Stimulated activated CD8-positive, alpha-beta memory T cell treated with anti-CD3 and anti-CD28 coated beads, Interleukin-7, amount 100 ng/mL, for 24 hours (primary cell): ENCODE measurements at places on chromosomes 1 and 21.

DNA sequence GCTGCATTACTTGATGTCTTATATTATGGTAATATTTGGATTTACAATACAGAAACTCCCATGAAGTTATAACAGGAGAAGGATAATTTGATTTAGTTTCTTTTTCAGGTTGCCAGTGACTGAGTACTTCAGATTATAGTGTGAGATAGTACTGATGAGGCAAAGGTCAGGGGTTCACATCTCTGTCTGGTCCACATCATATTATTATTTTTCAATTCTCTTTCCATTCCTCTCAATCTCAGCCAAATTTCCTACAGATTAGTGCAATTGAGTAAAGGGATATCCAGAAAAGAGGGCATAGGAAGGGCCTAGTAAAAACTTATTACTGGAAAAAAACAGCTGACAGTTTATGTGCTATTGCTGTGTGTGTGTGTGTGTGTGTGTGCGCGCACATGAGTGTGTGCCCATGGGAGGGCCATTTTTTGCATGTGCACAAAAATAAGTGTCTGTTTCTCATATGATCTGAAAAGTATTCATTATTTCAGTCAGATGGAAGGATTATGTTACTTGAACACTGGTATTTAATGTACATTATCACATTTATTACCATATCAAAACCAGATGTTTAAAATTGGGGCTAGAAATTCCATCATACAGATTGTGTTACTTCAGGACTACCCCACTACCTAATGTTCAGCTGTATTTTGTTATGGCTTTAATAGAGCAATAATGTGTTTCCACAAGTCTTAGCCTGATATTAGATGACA lies 78.3 kb upstream of the KCNK2 start:
- no peak for DNase-seq

DNA sequence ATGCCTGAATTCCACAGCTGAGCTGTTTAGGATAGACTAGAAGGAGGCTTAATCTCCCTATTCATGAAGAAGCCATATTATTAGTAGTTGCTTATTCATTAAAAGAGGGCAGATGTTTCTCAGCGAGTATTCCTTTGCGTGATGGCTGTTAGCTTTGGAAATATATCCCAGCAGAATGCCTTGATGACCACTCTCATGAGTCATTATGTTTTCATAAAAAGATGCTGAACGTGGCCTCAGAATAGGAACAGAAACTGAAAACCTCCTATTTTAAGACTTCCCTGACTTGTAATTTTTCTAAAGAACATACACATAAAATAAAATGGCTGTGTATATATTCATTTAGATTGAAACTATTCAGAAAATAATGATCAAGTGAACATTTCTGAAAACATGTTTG lies 9.6 kb upstream of the PLA2G4A start:
- DNase-seq = no peak

DNA sequence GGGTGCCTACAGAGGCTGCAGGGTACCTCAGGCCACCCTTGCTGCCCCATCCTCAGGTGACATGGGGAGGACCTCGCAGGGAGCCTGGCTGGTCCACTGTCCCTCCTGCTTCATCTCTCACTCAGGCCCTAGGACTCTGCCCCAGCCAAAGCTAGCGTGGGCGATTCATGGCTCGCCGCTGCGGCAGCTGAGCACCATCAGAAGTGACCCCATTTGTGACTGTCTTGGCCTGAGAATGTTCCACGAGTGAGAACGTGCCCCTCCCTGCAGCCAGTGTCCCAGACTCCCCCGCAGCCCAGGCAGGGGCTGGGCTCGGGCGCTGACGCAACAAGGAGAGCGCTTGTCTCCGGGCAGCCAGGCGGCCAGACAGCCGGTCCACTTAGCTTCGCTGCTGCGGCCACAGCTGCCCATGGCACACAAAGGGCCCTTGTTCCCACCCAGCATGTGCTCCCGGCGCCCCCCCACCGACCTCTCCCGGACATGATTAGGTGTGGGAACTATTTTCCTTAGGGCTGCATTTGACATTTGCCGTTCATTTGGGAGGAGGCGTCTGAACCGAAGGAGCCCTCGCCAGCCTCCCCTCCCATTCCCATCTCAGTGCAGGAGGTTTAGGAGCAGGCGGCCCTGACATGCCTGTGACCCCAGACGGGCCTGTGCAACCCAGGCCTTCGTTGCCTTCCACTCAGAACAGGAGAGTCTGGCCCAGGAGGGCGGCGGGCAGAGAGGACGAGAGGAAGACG lies 19.3 kb upstream of the POFUT2 start:
- DNase-seq = no peak

DNA sequence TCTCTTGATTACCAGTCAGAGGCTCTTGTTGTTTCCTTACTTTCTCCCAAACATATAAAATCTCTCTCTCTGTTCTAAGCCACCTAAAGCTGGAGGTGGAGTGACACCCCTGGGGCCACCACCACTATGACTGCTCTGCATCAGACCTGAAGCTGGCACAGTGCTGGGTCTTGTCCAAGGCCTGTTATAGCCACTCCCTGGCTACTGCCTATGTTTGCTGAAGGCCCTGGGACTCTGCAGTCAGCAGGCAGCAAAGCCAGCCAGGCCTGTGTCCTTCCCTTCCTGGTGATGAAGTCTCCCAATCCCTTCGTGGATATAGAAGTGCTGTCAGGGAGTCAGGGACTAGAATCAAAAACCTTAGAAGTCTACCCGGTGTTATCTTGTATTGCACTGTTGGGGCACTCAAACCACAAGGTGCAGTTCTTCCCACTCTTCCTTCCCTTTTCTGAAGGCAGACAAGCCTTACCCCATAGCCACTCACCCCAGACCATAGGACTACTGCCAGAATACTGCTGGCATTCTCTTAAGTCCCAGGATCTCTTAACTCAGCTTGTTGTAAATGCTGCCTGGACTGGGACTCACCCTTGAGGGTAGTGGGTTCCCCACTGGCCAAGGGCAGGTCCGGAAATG lies 103.1 kb downstream of the RPS6KC1 start:
- no peak for DNase-seq

GRCh38 chr1:13499422-13499821 lies 14.4 kb downstream of the LRRC38 start:
- no peak for DNase-seq

- no peak for DNase-seq
Observed at GRCh38 chr1:5857508-5858090, 134.6 kb downstream of the NPHP4 start.

DNA sequence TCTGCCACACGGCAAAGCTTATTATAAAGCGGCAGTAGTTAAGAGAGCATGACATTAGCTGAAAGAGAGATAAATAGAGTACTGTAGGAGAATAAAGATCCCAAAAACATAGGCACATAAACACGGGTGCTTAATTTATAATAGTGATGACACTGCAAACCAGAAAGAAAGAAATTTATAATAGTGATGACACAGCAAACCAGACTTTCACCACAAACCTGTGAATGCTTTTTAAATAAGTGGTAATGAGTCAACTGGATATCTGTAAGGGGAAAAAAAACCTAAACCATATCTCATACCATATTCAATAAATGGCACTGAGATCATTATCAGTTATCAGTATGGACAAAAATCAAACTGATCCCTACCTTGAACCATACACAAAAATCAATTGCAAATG lies 25.5 kb downstream of the USP1 start:
- DNase-seq = no peak

GRCh38 chr1:17183388-17184160 lies 21.4 kb upstream of the PADI1 start:
- DNase-seq = no peak

GRCh38 chr21:36628761-36629460 lies 70.0 kb upstream of the SIM2 start:
- no peak for DNase-seq
